OCI-M1 (cell line): ENCODE measurements at places on chromosomes 3 and 15.

- no peak for DNase-seq
Observed at GRCh38 chr15:64690008-64690407, 85.4 kb downstream of the RBPMS2 start.

- no peak for DNase-seq
Observed at GRCh38 chr3:20396335-20396734, 210.3 kb upstream of the SGO1 start.

- DNase-seq = no peak
Observed at GRCh38 chr3:88235102-88235501, 85.3 kb downstream of the C3orf38 start.

DNA sequence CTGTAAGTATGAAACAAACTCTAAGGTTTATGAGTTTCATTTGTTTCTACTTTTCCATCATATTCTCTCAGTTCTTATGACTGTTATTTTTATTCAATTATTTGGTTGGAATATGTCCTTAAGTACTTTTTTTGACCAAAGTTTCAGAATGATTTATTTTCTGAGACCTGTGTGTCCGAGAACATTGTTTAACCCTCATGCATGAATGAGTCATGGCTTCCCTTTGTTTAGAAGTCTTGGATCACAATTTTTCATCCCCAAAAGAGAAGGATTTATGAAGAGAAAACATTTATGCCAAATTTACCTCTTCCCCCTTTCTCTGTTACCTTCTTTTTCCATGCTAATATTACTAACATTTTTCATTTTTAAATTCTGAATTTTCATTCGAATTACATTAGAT, 518.0 kb upstream of the NR2F2 start:
- DNase-seq = no peak

DNA sequence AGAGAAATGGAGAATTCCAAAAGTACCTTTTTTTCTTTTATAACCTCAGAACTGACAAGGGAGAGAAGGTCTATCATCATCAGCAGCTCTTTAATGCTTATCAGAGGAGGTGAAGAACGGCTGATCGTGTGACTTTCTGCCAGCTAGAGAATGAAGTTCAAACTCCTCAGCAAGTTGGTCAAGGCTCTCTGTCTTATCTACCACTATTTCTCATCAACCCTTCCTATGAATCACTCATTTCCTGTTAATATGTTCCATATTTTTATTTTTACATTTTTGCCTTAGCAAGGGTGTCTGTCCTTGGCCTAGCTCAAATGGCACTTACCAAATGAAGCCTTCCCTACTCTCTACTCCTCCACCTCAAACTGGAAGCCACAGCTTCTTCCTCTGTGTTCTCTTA, 73.1 kb upstream of the TSPAN3 start:
- DNase-seq = peak; percentile 4

GRCh38 chr15:72063186-72063585, 54.8 kb downstream of the MYO9A start:
- DNase-seq = no peak

GRCh38 chr3:151998744-151999143, 125.3 kb downstream of the SUCNR1 start:
- peak; percentile 9 for DNase-seq

DNA sequence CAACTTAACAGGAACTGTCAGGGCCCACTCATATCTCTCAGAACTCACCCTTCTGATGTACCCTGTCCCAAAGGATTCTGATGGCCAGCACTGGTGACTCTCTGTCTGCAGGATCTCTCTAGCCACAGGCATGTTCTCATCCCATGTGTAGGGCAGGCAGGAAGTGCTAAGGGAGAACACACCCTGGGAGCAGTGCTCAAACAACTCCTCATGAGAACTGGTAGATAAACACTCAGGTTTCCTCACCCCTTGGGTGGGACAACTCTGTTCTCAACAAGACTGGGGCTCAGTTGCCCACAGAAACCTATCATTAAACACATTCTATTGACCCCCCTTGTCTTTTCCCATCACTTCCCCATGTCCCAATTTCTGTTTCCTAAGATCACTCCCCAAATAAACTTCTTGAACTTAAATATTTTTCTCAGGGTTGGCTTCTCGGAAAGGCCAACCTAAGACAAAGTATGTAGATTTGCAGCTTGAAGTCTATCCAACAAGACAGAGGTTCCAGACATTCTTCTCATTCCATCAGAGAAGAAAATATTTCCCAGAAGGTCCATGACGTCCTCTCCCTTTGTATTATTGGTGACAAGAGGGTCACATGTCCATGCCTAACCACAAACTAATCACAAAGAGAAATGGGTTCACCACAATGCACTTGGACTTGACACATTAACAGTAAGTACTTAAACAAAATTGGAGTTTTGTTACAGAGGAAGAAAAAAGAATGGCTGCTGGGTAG, 276.6 kb upstream of the GADL1 start:
- DNase-seq = no peak

- no peak for DNase-seq
Observed at GRCh38 chr3:65871305-65872141, 167.2 kb downstream of the MAGI1 start.

DNA sequence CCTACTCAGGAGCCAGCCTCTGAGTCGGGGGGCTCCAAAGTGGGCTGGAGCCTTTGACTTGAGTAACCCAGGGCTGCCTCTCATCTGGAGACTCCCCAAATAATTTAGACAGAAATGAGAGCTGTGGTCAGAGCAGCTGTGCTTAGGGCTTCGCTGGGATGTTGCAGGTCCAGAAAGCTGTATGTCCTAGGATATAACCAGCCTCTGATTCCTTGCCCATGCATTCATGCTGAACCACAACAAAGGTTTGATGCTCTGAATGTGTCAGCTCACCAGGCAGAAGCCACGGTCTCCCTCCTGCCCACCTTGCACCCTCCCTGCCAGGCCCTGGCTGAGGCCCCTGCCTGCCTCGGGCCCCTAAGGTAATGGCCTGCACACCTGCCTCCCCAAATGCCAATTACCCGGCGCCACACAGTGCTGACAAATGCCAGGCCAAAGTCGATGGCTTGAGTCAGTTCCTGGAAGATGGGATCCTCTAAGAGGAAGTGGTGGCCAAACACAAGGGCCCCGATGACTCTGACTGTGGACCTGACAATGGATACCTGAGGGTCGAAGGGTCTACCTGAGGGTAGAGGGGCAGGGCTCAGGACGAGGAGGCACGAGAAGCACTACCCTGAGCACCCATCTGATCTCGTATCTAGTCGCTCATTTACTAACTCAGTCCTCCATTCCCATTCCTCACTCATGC, 21.7 kb upstream of the PARL start:
- no peak for DNase-seq

GRCh38 chr3:19744047-19744446, 190.0 kb downstream of the EFHB start:
- no peak for DNase-seq

DNA sequence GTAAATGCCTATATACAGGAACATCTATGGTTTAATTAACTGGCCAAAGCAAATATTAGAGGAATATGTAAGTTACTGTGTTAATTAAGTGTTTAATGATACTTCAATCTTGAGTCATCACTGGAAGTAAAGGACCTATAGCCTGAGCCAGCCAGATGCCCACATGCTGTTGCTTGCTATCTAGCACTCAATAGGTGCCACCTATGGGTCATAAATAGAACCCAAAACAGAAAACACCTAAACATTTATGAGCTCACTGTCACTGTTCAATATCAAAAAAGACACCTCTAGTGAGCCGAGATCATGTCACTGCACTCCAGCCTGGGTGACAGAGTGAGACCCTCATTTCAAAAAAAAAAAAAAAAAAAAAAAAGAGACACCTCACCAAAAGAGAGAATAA, 48.4 kb upstream of the IP6K2 start:
- no peak for DNase-seq

GRCh38 chr3:162338514-162338913, 841.9 kb downstream of the OTOL1 start:
- DNase-seq = no peak
